ENCODE measurements at places on chromosomes 3 and 15.

DNA sequence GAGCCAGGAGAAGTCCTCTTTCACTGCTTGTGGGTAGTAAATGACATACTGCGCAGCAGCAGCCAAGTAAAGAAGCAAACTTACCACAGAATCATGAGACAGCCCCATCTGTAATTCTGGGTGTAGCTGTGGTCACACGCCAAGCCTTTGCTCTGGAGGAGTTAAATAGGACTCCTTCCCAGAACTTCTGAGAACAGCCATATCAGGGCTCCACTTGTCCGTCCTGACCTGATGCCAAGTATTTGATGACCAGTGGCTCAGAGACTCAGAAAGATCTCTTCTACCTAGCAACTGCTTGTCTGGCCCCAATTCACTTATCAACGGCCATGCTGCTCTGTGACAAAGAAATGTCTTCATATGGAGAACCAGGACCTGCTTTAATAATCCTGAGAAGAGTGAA lies 20.6 kb upstream of the GOLIM4 start:
- no peak for DNase-seq

- DNase-seq = no peak
Observed at GRCh38 chr3:168251371-168251770, 155.6 kb upstream of the GOLIM4 start.

DNA sequence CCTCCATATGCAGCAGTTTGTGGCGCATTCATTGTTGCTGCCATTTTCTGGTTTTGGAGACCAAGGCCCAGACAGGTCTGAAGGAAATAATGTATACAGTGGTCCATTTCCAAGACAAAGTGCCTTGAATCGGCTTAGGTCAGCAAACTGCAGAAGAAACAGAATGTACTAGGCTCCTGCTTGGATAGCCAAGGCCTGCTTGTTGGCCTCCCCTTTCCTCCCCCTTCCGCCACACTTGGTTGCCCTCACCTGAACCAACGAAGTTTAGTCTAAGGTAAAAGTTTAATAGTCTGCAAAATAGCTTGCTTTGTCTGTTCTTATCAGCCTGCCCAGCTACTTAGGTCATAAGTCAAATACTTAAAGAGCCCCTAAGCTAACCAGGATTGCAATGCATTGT lies 12.0 kb upstream of the RTP3 start:
- no peak for DNase-seq

- no peak for DNase-seq
Observed at GRCh38 chr3:35523838-35524237, 115.5 kb upstream of the ARPP21 start.

GRCh38 chr3:39907981-39908380 lies 98.6 kb downstream of the MYRIP start:
- DNase-seq = no peak

- no peak for DNase-seq
Observed at GRCh38 chr3:12175844-12176453, 17.2 kb upstream of the TIMP4 start.

- no peak for DNase-seq
Observed at GRCh38 chr3:19147905-19148767, at the start of gene KCNH8. TSS of gene KCNH8 (plus strand) at chr3:19148510. CDS start at chr3:19148720, 210 bp downstream.

DNA sequence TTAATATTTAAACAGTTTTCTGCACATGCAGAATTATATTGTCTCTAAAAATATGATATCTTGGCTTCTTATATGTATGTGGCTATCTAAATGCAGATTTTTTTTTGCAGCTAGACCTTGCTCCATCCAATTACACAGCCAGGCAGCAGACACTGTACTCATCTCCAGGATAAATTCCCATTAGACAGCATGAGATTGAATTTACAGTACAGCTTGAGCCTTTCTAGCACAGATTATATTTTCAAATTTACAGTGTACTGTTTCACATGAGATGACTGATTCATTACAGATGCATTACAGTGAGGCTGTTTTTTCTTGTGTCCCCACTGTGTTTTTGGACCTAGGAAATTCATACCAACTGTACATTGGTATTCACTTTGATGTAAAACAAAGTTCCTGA lies 134.9 kb downstream of the OTOL1 start:
- no peak for DNase-seq

- DNase-seq = no peak
Observed at GRCh38 chr15:58167095-58167691, 29.0 kb downstream of the AQP9 start.

- no peak for DNase-seq
Observed at GRCh38 chr3:138950006-138950644, 3.1 kb downstream of the FOXL2NB start.

DNA sequence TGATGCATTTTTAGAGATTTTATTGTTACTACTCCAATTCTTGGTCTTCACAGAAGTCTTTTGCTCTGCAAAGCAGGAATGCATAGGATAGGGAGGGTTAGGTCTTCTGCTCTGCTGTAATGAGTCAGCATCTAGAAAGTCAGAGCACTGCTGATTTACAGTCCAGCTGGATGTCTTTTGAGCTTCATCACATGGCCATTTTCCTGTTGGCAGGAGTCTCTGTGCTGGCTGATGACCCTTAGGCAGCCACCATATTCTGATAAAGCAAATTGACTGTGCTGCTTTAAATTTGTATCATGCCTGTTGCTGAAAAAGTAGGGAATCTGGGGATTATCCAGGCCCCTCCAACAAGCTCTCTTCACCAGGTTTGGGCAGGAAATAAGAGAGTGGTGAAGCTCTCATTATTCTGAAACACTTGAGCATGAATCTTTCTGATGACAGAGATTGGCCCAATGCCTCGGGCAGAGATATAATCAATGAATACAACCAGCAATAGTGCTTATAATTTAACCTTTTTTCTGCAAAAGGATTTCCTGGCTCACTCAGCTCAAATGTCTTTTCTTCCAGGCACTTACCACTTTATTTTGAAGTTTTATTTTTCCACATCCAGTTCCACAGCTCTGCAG lies 9.7 kb upstream of the CRBN start:
- peak; percentile 24 for DNase-seq

DNA sequence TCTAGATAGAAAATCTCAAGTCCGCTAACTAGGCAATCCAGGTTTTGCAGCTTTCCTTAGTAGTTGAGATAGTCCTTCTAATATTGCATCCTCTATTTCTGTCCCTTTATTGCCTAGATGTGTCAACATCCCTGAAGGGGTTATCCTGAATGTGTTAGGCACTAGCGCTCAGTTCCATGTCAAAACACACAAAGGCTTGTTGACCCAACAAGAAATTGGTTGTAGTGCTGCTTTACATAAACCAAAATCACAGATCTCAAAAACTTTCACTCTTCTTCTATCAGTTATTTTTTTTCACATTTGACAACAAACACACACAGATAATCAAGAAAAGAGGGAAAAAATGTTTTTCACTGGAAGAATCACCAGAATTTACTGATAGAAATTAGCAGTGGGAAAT lies 51.4 kb upstream of the SOX2 start:
- no peak for DNase-seq

DNA sequence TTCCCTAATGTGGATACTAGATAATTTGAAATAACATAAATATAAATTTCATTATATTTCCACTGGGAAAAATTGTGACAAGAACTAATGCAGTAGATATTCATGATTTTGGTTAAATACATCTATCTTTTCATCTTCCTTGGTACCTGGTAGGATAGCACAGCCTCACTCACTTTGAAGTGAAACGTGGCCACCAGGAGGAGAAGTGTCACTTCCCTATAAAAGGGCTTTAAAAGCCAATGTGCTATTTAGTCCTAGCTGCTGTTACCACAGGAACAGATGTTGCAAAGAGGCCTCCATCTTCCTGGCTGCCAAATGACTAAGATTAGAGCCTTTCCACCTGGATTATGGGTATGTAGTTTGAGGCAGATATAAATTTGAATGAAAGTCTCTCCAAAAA lies 140.0 kb downstream of the PLOD2 start:
- DNase-seq = no peak

DNA sequence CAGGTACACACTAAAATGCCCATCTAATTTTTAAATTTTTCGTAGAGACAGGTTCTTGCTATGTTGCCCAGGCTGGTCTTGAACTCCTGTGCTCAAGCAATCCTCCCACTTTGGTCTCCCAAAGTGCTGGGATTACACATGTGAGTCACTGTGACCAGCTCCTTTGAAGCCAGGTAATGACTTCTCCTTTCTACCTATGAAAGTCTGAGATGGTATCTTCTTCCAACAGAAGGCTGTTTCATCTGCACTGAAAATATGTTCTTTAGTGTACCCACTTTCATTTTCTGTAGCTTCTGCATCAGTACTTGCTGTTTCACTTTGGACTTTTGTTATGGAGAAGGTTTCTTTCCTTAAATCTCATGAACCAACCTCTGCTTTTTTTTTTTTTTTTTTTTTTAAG lies 8.8 kb downstream of the OIP5 start:
- DNase-seq = no peak

DNA sequence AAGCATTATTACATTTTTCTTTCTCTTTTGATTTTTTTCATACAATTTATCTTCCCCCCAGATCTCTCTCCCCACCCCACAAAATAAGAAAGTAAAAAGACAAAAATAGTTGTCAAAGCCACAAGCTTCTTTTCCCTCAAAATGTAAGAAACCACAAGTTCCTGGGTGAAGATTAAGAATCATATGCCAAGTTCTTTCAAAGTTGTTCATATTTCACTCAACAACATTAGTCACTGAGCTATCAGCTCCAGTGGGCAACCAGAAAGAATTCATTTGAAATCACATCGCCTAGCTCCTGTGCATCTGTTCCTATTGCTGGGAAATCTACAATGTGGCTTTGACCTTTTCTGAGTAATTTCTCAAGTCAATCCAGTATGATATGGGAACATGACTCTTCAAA lies 681.6 kb upstream of the ARPP21 start:
- no peak for DNase-seq

GRCh38 chr3:184391266-184391665 lies 11.4 kb downstream of the CHRD start:
- DNase-seq = no peak

GRCh38 chr3:108588601-108589000 lies 637 bp downstream of the CIP2A start:
- DNase-seq = no peak

DNA sequence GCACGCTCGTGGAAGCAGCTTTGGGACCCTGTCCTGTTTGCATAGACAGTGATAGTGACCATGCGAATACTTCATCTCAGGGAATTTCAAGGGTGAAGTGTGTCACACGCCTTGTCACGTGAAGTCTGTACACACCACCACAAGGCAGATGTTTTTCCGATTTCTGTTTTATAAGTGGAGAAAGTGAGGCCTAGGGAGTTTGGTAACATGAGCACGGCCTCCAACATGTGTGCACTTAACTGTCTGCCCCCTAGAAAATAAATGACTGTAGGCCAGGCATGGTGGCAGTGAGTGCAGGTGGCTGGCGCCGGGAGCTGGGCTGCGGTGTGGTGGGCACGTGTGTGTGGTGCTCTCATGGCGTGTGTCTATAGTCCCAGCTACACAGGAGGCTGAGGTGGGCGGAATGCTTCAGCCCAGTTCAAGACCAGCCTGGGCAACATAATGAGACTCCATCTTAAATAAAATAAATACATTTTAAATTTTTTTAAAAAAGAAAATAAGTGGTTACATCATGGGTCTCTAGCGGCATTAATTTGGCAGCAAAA lies 42.0 kb downstream of the WHAMM start:
- DNase-seq = no peak

DNA sequence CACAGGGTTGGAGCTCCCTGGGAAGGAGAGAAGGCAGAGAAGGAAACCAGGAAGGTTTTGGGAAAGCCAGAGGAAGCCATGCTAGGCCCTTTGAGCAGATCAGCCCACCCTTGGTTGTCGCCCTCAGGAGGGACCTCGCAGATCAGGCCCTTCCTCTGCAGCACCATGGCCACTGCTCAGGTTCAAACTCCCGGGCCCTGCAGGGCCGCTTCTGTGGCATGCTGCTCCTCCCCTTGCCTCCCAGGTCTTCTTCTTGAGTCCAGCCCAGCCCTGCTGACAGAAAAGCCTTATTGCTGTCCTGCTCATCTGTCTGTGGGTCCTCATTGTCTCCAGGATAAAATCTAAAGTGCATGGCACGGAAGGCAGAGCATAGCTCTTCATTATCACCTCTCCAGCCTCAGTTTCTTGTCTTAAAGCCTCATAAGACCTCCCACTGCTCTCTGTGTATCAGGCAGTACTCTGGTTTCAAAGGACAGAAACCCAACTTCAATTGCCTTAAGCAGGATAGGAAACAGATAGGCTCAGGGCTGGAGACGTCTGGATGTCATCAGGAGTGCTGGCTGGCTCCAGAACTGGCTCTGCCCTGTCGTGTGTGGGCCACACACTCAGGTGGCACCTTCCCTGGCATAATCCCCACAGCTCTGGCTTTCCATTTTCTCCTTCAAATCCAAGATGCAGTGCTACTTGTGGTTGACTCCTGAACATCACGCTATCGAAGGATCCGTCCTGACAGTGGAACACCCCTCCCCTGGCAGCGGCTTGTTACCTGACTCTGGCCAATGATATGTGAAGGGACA lies 118.5 kb downstream of the EEFSEC start:
- DNase-seq = no peak

GRCh38 chr3:175741951-175742350 lies 882.8 kb downstream of the NAALADL2 start:
- DNase-seq = no peak

DNA sequence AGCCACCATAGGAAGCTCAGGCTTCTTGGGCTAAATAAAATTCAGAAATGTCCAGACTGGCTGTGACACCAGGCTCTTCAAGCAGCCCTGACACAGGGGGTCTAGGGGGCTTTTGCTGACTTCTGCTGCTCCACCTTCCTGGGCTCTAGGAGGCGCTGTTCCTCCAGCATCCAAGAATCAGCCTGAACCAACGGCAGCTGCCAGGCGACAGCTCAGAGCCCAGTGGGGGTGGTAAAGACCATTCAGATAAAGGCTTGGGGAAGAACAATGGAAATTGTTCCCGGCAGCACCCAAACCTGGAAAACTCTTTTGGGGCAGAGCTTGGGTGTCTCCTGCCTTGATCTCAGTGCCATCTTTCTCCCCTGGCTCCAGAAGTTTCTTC lies 21.6 kb upstream of the PSTPIP1 start:
- DNase-seq = no peak

- no peak for DNase-seq
Observed at GRCh38 chr3:185639632-185640206, 53.6 kb downstream of the SENP2 start.

DNA sequence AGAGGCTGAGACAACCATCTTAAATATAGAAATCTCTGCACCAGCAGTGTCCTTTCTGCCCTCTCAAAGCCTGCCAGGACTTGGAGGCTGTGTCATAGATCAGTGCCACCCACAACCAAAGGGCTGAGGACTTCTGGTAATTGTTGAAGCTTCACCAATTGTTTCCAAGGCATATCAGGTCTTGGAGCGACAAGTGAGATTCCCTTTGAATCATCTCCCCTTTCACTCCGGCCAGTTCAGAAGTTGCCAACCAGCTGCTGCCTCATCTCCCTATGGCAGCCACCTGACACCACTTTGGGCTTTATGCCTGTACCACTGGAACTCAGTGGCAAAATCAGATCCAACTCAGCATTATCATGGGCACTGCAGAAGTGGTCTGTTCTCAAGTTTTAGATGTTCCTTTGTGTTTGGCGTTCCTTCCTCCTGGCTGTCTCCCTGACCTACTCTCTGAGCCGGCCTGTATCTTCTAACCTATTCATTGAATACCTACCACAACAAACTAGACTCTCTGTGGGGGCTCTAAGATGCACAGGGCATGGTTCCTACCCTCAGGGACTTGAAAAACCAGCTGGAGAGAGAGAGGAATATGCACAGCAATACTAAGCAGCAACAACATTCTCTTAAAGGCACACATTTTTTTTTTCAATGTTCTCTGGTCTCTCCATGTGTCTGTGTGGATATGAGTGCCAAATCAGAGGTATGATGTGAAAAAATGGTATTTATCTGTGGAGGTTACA lies 90.8 kb upstream of the PFN2 start:
- no peak for DNase-seq
